Fibroblast of skin of left quadriceps (primary cell): ENCODE measurements at places on chromosomes 7 and 10.

DNA sequence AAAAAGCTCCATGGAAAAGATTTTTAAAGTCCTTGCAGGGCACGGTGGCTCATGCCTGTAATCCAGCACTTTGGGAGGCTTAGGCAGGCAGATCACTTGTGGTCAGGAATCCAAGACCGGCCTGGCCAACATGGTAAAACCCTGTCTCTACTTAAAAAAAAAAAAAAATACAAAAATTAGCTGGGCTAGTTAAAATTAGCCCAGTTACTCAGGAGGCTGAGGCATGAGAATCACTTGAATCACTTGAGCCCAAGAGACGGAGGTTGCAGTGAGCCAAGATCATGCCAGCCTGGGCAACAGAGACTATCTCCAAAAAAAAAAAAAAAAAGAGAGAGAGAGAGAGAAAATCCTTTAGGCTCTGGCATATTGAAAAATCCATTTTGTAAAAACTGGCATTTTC lies 61.9 kb downstream of the CCDC6 start:
- DNase-seq, result no peak

DNA sequence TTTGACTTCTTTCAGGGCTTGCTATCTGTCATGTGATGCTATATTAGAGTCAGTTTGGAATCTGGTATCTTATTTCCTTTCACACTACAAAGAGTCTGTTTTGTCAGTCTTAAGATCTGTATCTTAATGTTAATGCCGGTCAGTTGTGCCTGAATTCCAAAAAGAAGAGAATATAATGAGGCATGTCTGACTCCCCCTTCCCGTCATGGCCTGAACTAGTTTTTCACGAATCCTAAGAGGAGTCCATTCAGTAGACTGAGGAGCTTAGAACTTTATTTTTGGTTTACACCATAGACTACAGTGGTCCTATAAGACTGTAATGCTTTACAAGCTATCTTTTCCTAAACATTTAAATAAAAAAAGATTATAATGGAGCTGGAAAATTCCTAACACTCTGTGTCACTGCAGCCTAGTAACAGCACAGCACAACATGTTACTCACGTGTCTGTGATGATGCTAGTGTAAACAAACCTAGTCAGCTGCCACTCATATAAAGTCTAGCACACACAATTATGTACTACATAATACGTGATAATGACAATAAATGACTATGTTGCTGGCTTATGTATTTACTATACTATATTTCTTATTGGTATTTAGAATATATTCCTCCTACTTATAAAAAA lies 50.6 kb downstream of the VPS41 start:
- DNase-seq, result peak; percentile 2

GRCh38 chr10:88386204-88386788 lies 196.8 kb downstream of the RNLS start:
- DNase-seq, result no peak

DNA sequence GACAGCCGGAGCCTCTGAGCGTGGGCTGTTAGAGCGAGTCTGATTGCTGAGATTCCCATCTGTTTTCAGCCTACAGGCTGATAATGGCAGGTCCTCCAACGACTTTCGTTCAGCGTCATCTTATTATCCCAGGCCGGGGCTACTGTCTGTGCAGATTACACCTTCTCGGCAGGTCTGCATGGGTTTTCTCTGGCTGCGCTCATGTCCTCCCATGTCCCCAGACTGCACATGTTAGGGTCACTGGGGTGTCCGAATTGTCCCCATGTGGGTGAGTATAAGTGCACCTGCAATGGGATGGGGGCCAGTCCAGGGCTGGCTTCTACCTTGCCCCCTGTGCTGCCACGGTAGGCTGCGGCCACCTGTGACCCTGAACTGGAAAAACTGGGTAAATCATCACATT lies 257.8 kb downstream of the COBL start:
- DNase-seq, result no peak

- peak; percentile 26 for DNase-seq
Observed at GRCh38 chr10:20767028-20767427, 130.1 kb downstream of the NEBL start.

GRCh38 chr7:27900006-27900405 lies 160.0 kb downstream of the TAX1BP1 start:
- DNase-seq, result no peak

GRCh38 chr7:115731796-115732471 lies 298.6 kb downstream of the TFEC start:
- DNase-seq, result no peak

DNA sequence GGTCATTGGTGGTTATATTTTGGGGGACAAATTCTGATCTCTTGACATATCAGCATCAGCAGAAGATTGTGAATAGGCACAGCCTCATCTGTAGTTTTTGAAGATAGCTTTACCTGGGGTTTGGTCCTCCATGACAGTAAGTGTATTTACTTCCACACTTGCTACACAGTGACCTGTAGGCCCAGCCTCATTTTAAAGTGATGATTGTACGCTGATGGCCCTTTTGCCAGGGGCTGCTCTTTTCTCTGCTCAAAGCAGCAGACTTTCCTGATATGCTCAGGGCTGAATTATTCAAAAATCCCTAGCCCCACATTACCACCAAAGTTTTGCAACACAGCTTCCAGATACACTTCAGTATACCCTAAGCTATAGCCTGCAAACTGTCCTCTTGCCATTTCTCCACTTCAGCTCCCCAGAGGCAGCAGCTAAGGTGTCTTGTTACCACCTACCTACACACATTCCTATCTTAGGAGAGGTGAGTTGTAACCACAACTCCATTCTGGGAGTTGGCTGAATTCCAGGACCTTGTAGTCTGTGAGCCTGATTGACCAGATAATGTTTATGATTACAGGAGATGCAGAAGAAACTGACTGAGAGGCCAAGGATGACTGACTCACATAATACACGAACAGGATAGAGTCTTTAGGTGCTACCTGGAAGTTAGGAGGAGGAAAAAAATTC lies 6.0 kb downstream of the ASB4 start:
- no peak for DNase-seq

DNA sequence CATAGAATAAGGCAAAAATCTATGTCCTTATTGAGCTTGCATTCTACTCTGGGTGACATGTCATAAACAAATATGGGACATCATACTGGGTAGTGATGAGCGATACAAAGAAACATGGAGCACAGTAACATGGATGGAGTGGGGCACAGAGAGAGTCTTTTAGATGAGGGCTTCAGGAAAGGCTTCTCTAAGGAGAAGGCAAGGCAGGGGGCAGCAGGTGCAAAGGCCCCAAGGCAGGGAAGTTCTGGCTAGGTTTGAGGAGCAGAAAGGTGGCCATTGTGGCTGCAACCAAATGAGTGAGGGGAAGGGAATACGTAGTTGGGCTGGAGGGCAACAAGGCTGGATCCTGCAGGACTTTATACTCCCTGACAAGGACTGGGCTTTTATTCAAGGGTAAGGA lies 211.4 kb downstream of the HERPUD2 start:
- DNase-seq, result no peak

DNA sequence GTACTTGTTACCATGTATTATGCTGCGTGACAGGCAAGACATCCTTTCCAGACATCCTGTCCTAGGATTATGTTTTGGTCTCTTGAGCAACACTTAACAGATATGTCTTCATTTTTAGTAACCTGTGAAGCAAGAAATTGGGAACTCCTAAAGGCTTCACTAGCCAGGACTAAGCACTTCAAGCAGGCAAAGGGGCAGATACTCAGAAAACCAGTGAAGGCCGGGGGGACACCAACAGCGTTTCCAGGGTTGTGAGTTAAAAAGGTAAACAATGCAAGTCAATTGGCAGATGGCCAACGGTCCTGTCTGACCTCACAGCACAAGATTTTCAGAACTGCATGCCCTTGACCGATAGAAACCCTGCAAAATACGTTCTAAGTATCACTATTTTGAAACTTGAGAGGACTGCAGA lies 77.6 kb upstream of the SFMBT2 start:
- DNase-seq, result no peak

GRCh38 chr7:4682621-4683042 lies 537 bp downstream of the FOXK1 start:
- no peak for DNase-seq

- DNase-seq, result no peak
Observed at GRCh38 chr7:21361413-21362125, 66.3 kb upstream of the SP4 start.

DNA sequence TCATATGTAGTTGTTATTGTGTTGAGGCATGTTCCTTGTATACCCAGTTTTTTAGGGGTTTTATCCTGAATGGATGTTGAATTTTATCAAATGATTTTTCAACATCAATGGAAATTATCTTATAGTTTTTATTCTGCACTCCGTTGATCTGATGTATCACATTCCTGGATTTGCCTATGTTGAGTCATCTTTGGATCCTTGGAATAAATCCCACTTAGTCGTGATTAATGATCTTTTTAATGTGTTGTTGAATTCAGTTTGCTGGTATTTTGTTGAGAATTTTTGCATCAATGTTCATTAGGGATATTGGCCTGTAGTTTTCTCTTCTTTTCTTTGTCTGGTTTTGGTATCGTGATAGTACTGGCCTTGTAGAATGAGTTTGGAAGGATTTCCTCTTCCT lies 648.6 kb upstream of the GRM3 start:
- no peak for DNase-seq

GRCh38 chr7:37071124-37071523 lies 346.8 kb upstream of the AOAH start:
- DNase-seq, result no peak

DNA sequence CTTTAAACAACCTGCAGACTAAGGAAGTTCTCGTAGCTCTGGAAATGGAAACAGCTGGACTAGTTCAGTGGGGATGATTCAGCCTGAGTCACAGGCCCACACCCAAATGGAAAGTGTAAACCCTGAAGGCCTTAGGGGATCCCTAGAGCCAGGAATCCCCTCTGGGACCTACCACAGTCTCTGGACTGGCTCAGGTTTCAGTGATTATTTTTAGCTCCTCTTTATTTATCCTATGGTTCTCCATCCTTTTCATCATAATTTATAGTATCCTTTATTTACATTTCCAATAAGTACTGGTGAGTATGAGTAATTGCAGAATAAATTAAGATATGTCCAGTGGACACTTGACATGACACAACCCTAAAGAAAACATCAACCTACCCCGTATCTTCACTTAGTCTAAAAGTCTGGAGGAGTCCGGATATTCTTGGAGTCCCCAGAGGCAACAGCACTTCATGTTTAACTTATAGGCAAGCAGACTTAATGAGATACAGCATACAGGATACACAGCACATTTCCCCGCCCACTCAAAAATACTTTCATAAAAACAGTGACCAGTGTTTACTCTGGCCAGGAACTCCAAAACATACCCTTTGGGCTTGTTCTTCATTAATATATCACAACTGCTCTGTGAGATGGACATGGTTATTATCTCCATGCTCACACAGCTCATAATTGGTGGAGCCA lies 28.4 kb upstream of the SEMA3E start:
- DNase-seq, result peak; percentile 90

DNA sequence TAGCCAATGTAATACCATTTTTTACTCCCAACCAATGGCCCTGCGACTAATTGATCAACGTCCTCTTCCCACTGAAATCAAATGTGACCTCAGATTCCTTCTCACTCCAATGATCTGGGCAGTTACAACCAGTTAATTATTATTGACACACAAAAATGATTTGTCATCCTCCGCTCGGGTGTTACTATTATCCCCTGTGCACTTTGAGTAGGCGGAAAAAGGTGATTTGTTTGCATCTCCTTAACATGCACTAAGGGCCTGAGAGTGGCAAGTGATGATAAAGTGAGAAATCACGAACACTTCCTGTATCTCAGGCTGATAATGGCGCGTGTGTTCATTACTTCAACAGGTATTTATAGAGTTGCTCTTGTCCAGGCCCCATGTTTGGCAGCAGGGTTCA lies 40.9 kb upstream of the PNLIP start:
- no peak for DNase-seq

GRCh38 chr7:32256376-32256775 lies 186.2 kb upstream of the PDE1C start:
- DNase-seq, result no peak

DNA sequence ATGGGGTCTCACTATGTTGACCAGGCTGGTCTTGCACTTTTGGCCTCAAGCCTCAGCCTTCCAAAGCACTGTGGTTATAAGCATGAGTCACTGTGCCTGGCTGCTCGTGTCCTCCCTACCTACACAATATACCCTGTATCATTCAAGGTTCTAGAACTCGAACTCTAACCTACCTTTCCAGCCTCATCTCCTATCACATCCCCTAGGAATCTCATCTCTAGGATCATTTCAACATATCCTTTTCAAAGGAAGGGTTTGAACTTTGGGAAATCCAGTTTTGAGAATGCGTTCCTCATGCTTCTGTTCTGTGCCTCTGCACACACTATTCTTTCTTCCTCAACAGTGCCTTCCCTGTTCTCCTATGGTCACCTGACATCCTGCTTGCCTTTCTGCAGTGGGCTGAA lies 87.8 kb upstream of the RHEB start:
- no peak for DNase-seq

- no peak for DNase-seq
Observed at GRCh38 chr7:48101352-48101751, 12.3 kb downstream of the UPP1 start.

GRCh38 chr7:76201732-76202665 lies at the start of gene SRRM3:
Gene SRRM3 (plus strand): TSS chr7:76201896. CDS start chr7:76235067, 33,171 bp downstream.
- peak; percentile 27 for DNase-seq

GRCh38 chr10:62733654-62734293 lies 70.7 kb upstream of the ADO start:
- DNase-seq, result no peak

GRCh38 chr7:147498081-147498480 lies 1092.5 kb upstream of the C7orf33 start:
- DNase-seq, result no peak
